Amygdala (tissue), 56 donors: ENCODE measurements at places on chromosomes 2 and 18.

DNA sequence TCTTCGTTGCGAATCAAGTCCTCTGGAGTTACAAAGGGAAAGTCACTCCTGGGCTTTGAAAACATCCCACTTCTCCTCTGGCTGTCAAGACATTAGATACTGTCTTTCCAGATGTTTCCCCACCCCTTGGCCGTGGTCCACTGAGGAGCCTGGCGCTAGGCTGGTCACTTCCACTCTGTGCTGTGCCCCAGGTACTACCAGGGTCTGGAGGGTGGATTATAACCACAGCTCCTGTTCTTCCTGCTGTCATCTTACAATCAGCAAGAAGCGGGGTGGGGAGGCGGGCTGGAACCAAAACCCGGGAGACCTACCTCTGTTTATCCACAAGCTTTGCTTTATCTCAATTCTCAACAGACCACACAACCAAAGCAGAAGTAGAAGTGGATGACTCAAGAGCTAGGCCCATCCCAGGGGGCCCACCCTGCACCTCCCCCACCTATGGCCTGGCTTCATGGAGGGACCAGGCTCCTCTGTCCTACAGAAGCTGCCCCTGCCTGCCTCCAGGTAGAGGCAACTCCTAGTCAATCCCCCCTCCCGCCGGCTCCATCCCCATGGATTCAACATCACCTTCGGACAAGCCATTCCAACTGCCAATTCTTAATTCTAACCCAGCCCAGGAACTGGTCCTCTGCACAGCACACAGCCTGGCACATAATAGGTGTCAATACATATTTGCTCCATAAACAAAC lies 17.8 kb downstream of the SMAD7 start:
- DNase-seq, result no peak

- DNase-seq, result no peak
Observed at GRCh38 chr2:198706476-198707082, 751.2 kb downstream of the SATB2 start.

GRCh38 chr2:218396688-218397462 lies 2.8 kb upstream of the CTDSP1 start:
- no peak for DNase-seq

DNA sequence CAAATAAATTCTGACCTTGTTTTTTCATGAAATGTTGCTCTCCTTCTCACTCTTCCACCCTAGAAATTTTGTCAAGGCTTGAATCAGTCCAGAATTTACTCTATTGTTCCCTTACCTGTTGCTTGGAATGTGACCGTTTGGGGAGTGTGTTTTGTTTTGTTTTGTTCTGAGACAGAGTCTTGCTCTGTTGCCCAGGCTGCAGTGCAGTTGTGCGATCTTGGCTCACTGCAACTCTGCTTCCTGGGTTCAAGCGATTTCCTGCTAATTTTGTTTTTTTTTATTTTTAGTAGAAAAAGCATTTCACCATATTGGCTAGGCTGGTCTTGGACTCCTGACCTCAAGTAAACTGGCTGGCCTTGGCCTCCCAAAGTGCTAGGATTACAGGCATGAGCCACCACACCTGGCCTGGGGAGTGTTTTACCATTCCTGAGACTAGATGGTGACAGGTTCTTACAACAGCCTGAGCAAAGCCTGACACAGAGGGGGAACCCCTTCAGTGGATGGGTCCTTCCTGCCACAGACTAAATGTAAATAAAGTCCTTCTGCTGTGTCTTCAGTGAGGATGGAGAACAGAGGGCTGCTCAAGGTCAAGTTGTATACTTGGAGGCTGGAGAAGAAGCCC lies 52.0 kb downstream of the HAUS1 start:
- no peak for DNase-seq

DNA sequence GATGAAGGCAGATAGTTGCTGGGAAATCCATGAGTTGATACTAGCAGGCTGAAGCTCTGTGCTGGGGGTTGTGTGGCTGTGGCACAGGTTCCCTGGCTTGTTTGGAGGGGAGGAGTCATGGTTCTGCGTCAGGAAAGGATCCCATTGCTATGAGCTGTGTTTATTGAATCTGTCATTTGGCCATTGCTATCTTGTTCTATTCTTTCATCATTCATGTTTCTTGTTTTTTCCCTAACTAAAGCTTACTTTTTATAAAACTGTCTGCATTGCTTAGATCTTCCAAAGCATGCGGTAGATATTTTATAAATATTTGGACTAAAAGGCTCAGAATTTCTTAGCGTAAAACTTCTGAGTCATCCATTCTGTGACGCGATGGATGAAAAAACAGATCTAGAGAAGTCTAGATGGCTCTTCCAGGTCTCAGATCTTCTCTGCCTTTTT lies 335.3 kb downstream of the PTPRM start:
- DNase-seq, result no peak

- DNase-seq, result no peak
Observed at GRCh38 chr18:28208268-28208667, 31.3 kb upstream of the CDH2 start.

GRCh38 chr2:71469403-71470398 lies 16.3 kb downstream of the DYSF start:
- no peak for DNase-seq

- DNase-seq, result no peak
Observed at GRCh38 chr2:55824551-55825096, 99.0 kb downstream of the EFEMP1 start.

DNA sequence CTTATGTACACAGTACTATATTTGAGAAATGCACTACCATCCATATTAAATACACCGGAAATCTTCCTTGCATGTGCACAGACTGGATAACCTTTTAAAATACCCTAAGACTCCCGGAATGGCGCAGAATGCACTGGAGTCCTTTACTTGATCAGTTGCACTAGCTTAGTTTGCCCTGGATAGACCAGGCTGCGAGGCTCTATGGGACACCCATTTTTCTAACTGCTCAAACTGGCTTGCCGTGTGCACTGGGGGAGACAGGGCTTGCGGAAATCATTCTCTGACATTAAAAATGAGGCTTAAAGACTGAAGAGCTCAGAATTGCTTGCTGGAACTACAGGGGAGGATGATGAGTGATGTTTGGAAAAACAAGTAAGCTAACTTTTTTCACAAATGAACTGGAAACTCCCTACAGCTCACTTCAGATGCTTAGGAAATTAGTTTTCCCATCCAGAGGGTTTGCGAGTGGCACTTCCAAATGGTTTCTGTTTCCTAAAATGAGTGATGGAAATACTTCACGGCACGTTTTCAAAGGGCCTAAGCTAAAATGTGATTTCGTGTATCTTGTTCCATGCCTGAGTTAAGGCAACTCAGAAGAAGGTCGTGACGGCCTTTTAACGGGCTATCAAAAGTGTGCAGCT lies 2.7 kb downstream of the NCK2 start:
- no peak for DNase-seq

GRCh38 chr2:168961450-168962229 lies 60.5 kb downstream of the G6PC2 start:
- DNase-seq, result peak; percentile 36

GRCh38 chr2:121239969-121240368 lies 45.0 kb downstream of the TFCP2L1 start:
- no peak for DNase-seq

- DNase-seq, result no peak
Observed at GRCh38 chr2:60309941-60310660, 243.4 kb downstream of the BCL11A start.

- DNase-seq, result peak; percentile 96
Observed at GRCh38 chr2:2613279-2614199, 282.5 kb upstream of the MYT1L start.

DNA sequence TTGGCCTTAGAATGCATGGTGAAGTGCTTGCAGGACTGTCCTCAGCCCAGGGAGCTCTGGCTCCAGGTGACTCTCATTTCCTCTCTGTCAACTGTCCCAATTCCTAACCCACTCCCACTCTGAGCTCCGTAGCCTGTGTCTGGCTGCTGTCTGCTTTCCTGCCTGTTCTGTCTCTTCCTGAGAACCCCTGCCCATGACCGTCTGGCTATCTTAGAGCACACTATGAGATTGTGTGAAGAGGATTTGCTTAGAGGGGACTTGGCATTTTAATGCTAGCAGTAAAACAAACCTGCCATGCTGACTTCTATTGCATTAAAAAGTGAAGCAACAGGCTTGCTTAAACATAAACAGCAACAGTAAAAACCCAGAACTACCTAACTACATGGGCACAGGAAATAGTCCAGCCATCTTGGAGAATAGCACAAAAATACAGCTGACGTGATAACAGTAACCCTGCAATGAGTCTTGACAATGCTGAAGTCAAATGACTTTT lies 234.7 kb downstream of the PRKCE start:
- DNase-seq, result no peak

GRCh38 chr2:99217929-99218501 lies 37.0 kb downstream of the MRPL30 start:
- DNase-seq, result no peak

DNA sequence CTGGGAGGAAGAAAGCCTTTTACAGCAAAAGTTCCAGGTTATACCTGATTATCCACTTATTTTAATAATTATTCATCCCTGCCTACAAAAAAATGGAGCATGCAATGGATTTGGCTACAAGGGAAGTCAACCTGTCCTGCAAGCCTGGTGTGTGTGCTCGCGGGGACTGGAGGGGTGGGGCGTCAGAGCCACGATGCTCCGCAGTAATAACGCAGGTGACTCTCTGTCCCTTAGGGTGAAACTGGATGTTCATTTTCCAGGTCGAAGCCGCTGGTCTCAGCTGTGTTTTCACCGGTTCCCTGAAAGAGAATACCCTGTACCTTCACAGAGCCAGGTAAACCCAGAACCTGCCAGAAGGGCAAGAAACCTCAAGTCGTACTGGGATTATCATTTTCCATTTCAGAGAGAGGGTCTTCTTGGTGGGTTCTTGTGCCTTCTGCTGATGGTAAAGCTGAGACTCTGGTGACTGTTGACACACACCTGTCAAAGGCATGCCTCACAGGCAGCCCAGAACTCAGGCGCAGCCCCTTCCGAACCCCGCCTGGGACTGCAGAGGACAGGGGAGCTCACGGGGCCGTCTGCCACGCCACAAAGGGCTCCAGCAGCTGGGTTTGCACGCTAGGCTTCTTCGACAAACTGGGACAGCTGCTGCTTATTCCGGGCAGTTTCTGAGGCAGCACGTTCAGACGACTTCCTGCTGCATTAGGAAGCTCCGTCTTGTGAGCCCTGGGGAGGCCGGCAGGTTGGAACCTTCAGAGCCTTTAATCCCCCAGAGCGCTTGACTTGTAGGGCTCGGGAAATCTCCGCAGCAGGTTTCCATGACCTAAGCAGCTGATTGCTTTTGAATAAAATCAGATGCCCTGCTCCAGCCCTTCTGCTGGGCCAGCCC lies 58.6 kb downstream of the KCNG2 start:
- no peak for DNase-seq

- DNase-seq, result no peak
Observed at GRCh38 chr2:46296216-46296839, 879 bp upstream of the EPAS1 start.

DNA sequence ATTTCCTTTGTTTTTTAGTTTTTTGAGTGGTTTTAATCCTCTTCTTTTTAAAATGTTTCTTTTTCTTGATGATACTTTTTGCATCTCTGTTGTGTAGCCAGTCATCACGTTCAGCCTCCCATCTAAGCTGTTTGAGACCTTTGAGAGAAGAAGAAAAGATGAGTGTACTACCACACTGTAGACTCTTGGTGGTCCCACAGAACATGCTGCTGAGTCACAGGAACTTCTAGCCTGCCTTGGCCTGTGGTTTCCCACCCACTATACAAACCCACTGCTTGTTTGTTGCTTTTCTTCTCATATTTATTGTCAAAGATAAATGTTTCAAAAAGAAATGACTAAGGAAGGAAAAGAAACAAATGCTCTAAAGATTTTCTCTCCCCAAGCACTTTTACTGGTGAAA lies 5.5 kb downstream of the CEBPZOS start:
- no peak for DNase-seq

DNA sequence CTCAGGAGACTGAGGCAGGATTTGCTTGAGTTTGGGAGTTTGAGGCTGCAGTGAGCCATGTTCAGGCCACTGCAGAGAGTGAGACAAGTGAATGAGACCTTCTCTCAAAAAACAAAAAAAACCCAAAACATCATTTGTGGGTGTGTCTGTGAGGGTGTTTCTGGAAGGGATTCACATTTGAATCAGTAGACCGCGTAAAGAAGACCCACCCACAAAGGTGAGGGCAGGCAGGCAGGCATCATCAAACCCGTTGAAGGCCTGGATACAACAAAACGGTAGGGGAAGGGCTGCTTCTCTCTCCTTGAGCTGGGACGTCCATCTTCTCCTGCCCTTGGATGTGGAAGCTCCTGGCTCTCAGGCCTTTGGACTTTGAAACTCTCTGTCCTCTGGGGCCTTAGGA lies 25.4 kb downstream of the CDKL4 start:
- DNase-seq, result no peak

DNA sequence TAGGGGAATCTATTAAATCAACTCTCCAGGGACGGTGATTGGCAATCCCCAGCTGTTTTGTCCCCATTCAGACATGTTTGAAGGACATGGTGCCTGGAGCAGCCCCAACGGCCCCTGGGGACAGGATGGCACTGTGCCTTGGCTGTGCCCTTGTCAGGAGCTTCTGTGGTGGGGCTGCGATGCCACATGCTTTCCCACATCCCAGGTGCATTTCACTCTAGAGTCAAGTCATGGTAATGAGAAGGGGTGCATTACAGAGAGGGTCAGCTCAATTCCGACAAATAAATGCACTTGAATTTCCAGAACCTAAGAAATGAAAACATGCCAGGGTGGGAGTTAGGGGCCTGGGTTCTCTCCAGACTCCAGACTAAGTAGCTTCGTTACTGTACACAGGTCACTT lies 289.4 kb upstream of the PXDN start:
- DNase-seq, result no peak

- no peak for DNase-seq
Observed at GRCh38 chr2:168541858-168542257, 85.8 kb downstream of the CERS6 start.

DNA sequence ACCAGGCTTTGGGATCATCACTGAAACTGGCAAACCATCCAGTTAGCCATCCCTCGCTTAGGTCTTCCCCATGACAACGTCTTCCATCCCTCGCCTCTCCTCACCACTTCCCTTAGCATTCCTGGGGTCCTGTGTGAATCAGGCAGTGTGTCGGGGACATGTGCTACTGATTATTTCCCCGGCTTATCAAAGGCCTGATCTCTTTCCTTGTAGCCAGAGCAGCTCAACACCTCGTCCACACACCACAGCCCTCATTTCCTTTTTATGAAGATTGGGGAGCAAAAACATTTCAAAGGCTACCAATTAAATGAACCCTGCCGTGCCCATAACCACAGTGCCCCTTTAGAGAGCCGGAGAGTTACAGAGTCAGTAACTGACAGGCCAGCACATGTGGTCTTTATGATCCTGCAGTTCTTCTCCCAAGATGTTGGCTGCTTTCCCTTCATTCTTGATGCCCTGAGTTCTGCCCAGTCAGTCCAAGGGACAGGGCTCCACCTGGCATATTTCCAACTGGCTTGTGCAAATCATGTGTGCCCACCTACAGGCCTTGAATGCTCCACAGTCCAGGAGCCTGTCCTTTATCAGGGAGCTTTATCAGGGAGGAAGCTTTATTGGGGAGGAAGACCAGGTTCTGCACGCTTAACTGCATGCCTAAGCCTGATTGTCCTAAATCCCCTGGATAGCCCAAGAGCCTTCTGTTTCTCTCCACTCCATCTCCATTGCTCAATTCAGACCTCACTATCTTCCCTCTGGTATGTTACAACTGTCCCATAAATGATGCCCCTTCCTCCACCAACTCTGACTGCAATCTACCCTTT lies 343.1 kb downstream of the CYRIA start:
- DNase-seq, result no peak
